ENCODE measurements at places on chromosomes 6 and 20.
A peak's percentile ranks its signal among the peaks of the same experiment; 100 is the strongest.

GRCh38 chr20:12837646-12838045, 171.1 kb upstream of the SPTLC3 start:
- DNase-seq, result no peak

GRCh38 chr6:31336896-31337496, 20.0 kb downstream of the HLA-B start:
- DNase-seq, result no peak

DNA sequence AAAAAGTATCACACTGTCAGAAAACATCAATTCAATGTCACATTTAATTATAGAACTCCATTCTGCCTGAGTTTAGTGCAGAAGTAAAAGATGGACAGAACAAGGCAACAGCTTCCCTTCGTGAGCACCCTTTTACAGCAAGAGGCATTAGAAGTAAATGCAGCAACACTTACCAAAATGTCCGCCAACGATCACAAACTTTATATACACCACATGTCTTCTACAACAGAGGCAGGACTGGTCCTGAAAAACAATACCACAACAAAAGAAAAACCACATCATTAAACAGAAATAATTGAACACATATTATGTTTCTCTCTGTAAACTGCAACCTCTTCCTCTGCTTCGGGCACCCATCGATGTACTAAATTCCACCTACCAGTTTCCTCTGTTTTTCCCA, 92.9 kb downstream of the FYN start:
- no peak for DNase-seq

DNA sequence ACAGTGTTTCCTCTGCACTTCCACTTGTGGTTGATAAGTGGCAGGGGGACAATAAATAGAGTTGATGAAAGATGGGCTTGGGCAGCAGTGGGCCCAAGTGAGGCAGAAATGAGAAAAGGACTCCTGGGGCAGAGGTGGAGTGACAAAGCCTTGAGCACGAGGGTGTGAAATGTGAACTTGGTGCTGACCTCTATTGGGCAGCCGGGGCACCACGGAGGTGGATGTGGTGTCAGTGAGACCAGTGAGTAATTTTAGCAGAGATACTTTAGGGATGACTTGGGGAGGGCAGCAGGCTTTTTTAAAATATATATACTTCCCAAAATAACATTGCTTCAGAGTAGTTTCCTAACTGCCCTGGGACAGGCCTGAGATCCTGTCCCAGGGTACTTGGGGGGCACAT, 30.6 kb upstream of the MYLK2 start:
- DNase-seq, result no peak

DNA sequence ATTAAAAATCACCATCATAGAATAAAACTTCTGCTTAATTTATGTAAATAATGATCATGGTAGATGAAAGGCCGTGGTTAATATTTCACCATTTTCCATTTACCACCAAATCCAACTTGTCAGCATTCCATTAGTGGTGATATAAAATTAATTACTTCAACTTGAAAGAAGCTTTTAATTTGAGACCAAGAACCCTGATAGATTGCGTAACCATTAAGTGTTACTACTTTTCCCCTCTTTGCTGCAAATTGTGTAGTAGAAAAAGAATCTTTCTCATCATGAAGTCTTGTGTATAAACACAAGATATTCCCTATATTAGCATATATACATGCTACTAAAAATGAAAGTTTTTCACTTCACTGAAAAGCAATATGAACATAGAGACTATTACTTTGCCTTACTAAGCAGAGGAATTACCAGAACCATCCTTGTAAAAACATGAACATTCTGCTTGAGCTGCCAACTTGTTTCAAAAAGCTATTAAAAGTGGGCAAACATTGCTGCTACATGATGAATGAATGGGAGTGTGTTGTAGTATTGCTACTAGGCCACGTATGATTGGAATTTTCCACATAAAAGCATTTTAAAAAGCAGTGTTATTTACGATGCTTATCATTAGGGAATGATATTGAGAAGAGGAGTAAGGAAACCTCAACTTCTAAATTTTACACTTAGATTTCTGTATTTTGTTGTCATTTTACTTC, 35.0 kb downstream of the STX11 start:
- peak; percentile 19 for DNase-seq

- no peak for DNase-seq
Observed at GRCh38 chr20:44830995-44831394, 20.6 kb upstream of the RIMS4 start.

DNA sequence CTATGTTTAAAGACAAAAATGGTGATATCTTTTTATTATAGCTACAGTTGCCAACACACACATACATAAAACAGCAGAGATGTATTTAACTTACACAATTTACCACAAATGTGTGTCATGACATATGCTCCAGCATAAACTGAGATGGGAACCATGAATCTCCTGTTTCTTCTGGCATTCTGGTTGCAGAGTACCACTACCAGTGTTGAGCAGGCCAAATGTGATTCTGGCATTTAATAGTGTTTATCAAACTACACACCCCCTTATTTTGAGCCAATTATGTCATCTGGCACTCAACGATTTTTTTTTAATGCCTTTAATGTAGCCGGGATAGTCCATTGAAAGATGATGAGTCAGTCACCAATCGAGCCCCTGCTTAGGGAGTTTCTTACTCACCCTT, 59.0 kb upstream of the TPD52L1 start:
- peak; percentile 67 for DNase-seq

GRCh38 chr6:100078509-100078908, 84.5 kb upstream of the MCHR2 start:
- DNase-seq, result no peak

GRCh38 chr20:9200196-9200595, 131.3 kb downstream of the PLCB4 start:
- no peak for DNase-seq

DNA sequence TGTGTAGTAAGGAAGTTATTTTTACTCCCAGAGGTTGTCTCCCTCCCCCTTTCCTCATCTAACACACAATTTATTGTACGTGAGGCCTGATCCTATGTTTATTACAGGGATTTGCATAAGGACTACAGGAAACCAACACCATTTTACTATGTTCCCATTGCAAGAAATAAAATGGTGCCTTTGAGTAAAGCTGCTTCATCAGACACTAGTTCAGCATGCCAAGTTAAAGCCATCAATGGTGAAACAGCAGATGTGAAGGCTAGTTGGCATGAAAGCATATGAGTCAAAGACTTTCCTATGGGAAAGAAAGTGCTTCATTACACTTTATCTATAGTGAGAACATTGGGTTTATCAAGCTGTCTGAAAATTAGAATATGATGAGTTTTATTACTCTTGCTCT, 543.0 kb downstream of the GRIK2 start:
- no peak for DNase-seq

DNA sequence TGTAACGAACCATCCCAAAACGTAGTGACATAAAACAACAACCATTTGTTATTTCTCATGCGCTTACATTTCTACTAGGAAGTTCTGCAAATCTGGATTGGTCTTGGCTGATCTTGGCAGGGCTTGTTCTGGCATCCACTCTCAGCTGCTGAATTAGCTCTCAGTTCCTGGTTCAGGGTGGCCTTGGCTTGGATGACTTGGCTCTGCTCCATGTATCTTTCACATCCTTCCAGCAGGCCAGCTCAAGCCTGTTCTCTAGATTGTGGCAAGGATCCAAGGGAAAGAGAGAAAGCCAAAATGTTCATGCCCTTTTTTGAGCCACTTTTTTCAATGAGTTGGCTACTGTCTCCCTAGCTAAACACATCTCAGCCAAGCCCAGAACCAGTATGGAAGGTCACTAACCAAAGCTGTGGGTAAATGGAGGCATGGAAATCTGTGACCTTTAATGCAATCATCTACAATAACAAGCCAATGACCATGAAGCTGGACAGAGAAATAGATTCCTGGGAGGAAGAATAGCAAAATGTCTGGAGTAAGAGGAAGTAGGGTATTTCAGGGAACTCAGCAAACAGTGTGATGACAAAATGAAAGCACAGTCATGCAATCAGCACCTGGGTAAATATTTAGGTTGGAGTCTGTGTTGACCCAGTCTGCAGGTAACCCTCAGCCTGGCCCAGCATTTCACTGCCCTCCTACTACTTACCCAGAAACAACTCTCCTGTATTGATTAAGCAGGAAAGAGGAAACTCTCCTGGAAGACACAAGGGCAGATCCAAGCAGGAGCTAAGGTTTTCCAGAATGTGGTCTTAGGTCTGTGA, 32.7 kb upstream of the SNAP25 start:
- DNase-seq, result no peak

- no peak for DNase-seq
Observed at GRCh38 chr6:88445188-88445965, 279.2 kb upstream of the CNR1 start.

- DNase-seq, result no peak
Observed at GRCh38 chr6:122798099-122798641, 9.1 kb downstream of the SMPDL3A start.

DNA sequence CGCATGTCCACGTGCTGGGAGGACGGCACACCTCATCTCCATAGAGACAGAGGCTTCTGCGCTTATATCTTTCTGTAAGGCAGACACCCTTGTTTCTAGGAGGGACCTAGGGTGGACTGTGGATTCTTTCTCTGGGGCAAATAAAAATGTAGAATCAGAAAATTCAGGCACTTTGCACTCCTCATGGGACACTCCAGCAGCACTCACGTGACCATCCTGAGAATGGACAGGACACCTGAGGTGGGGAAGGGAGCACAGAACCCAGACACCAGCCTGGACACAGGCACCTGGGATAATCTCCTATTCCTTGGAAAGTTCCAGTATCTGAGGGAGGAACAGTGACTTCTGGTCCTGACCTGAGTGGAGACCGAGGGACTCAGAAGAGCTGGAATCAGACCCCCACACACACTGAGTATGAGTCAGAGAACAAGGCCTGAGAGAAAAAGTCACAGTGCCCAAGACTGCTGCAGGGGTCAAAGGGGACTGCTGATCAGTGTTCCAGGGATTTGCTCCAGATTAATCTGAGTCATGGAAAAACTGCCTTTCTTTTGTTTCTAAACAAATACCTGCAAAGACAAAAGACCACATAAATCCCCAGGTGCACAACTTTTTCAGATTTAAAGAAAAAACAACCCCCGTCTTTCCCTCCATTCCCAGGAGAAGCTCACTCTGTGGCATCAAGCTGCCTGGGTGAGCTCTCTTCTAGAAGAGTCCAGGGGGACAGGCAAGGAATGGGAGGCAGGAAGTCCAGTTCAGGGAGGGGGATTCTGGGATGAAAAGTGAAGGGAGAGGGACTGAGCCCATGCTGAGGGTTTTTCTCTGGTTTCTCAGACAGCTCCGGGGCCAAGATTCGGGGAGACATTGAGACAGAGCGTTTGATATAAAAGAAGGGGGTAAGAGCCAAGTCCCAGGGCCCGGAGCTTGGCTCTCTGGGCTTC, 35.6 kb upstream of the MICB start:
- DNase-seq, result no peak

- DNase-seq, result no peak
Observed at GRCh38 chr20:58610811-58611210, 40.3 kb upstream of the STX16 start.
